GM04504 (cell line): ENCODE measurements at places on chromosomes 1 and 21.
A peak's percentile ranks its signal among the peaks of the same experiment; 100 is the strongest.

DNA sequence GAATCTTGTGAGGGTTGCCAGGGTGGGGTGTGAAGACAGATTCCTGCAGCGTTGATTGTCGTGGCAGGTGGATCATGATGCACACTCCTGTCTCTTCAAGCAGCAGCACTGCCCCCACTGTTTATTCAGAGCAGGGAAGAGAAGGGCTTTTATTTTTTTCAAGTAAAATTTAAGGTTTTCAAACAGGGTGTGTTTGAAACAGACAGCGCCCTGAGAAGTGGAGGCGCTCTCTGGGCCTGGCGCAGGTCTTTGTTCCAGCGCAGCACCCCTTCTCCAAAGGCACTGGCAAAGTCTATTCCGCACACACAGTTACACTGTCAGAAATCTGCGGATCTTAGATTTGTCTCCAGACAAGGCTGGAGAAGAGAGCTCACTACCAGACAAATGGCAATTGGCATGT, 7.0 kb downstream of the C1orf53 start:
- DNase-seq: no peak

DNA sequence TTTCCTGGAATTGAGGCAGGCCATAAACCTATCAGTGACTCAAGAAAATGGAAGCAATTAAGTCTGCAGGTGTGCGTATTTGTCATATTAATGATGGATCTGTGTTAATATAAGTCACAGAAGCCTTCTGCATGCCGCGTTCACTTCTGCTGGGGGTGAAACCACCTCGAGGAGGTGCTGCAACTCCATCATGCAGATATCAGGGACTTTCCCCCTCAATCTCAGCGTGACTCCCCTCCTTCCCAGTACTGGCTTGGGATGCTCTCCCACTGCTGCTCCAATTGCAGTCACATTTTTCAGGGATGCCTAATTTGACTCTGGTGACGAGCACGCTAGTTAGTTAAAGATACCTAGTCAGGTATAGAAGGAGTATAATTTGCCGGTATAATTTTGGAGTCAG, 87.5 kb downstream of the ASTN1 start:
- DNase-seq: no peak

GRCh38 chr1:248918131-248918530, 12.1 kb downstream of the PGBD2 start:
- DNase-seq: no peak

GRCh38 chr1:201126463-201126831, 537 bp downstream of the ASCL5 start:
- no peak for DNase-seq

DNA sequence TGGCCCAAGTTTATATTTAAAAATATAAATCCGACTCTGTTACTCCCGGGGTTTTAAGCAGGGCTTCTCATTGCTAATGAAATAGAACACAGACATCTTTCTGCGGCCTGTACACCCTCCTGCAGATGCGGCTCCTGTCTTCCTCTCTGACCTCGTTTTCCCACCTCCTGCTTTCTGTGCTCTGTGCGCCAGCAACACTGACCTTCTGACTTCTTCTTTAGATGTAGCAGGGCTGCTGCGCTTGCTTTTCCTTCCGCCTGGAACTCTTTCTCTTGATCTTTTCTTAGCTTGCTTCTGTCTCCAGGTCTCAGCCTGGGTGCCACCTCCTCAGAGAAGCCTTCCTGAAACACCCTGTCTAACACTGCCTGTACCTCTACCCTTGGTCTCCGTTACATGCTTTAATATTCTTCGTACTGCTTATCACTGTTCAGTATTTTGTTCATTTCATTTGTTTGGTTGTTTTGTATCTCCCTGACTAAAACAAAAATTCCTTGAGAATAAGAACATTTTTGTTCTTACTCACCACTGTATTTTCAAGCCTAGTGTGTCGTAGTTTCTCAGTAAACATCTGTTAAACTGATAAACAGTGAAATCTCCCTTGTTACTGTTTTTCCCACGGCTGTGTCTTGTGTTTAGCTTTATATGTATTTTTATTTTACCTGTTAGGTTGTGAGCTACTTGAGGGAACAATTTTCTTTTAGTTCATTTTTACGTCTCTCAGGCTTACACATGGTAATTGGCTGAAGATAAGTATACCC, 79.0 kb downstream of the ST3GAL3 start:
- DNase-seq: no peak

DNA sequence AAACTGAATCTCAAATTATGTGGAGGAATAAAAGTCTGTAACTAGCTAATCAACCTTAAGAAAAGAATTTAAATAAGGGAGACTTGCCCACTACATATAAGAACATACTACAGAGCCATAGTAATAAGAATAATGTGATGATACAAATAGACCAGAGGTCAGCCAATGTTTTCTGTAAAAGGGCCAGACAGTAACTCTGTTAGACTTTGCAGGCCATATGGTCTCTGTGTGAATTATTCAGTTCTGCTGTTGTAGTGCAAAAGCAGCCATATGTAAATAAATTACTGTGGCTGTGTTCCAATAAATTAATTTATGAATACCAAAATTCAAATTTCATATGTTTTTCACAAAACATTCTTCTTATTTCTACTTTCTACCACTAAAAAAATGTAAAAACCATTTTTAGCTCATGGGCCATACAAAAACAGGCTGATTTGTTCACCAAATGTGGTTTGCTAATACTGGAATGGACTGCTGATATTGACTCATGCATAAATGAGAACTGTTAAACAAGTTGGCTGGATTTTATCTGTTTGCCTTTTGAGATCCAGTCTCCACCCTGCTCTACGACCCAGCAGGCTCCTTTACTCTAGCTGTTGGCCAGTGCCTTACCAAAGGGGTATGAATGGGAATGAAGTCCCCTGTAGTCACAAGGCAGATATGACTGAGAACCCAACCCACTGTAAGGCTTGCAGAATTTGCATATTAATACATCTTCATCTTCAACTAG, 98.2 kb upstream of the ZNHIT6 start:
- no peak for DNase-seq

GRCh38 chr1:31215065-31215570, 24.6 kb downstream of the NKAIN1 start:
- DNase-seq: no peak

DNA sequence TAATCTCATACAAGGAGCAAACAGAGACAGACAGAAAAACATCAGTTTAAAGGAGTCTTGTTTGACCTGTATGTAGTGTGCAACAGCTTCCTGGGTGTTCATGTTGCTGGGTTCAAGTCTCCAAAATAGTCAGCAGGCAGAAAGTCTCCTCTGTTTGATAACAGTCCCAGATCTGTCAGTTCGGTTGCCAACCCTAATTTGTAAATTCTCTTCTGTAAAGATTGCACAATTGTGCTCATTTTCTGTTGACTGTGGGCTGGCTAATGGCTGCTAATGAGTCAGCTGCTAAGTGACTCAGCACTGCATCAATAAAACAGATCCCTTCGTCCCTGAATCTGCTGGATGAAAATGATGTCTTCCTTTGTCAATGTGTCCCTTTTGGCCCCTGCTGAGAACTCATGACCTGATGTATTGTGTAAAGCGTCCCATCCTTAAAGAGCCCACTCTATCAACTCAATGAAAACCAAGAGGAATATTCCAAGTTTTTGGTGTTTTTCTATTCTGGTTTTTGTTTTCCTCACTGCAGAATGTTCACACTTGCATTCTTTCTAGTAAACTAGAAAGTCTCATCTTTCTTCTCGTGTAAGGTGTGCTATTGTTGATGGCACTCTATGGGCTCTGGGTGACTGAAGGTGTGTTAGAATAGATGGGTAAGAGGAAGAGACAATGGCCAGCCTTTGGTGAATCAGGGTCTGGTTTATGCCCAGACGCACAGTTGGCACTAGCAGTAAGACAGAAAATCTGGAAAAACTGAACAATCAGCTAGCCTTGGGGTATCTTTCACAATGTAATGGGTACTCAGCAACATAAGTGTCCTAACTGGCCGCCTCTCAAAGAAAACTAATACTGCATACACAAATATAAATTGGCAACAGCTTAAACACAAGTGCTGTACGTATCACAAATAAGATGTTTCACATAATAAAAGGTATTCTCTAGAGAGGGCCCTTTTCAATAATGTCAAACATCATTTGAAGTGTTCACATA, 75.1 kb upstream of the SIPA1L2 start:
- peak; percentile 72 for DNase-seq

DNA sequence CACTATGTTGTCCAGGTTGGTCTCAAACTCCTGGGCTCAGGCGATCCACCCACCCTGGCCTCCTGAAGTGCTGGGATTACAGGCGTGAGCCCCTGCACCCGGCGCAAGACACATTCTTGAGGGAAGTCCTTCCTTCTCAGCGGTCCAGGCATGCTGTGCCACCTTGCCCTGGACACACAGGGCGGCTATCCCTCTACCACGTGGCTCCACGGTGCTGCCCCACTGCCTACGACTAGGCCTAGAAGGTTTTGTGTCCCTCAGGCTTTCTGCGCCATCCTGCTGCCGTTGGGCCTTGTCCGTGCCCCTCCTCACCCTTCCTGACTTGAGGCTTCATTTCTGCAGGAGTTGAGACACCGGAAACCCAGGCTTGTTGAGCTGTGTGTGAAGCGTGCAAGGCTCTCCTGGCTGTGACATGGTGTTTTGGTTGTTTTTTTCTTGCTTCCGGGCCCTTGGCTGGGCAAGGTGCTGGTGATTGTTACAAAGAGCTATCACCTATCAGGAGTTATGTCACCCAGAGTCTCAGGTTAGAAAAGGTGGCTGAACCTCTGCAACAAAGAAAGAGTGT, 13.9 kb downstream of the C1orf174 start:
- no peak for DNase-seq

DNA sequence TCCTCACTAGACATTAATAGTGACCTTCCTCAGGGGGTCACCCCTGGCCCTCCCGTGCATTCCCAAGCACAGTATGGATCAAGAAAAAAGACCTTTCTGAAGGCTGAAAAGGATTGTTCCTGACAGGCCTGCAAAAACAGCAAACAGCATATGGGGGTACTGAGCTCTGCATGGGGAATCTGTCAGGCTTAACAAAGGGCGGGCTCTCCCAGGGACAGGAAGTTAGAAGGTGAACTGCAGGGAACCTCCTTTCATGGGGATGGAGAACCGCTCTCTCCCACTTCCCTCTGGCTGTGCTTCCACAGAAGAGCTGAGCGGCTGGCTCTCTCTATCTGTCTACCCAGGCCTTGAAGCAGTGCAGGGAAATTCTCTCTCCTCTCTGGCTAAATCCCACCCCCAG, 91.7 kb downstream of the DTL start:
- DNase-seq: no peak

DNA sequence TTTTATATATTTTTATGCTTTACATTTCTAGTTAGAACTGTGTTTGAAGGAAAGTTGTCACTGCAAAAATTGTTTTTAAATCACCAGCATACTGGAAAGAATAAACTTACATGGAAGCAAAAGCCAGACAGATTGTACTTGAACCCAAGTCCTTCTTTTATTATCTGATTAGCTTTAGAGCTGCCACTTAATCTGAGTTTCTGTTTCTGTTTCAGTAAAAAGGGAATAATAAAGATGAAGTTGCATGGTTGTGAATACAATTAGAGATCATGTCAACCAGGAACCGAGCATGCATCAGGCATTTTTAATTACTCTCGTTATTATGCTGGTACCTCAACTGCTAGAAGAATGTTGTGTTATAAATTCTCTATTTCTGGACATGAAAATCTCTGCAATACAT, 76.9 kb upstream of the EXO1 start:
- DNase-seq: no peak

DNA sequence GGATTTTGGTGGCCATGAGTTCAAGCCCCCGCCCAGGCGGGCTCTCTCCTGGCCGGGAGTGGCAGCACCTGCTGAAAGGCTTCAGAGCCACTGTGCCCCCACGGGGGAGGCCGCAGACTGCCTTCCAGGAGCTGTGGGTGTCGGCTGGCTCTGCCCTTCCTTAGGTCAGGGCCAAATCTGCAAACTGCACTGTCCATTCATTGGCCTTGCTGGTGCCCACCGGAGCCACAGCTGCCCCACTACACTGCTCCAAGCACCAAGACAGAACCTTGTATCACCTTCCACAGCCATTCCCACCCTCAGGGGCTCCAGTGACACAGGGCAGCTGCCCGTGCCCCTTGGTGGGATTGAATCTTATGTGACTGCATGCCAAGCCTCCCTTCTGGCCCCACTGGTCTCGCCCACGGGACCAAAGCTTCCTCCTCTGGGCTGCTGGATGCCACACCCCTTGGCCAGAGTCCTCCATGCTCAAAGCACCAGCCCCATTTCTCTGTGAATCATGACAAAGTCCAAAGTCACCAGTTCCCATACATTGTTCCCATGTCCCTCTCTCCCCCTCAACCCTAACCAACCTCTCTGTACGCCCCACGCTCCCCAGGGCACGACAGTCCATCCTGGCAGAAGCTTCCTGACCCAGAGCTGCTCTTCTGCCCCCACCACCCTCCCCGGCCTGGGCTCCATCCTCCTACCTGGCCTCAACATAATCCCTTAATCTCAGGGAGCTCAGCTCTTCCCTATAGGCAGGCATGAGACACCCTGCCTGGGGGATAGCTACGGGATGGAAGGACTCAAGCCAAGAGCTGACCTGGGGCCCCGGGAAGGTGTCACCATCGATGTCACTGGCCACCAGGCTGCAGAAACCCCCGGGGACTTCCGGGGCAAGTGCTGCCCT, 20.9 kb upstream of the GPR153 start:
- no peak for DNase-seq

GRCh38 chr1:172537366-172537765, 4.4 kb downstream of the SUCO start:
- no peak for DNase-seq

GRCh38 chr1:164702216-164702615, 143.2 kb downstream of the PBX1 start:
- DNase-seq: no peak

DNA sequence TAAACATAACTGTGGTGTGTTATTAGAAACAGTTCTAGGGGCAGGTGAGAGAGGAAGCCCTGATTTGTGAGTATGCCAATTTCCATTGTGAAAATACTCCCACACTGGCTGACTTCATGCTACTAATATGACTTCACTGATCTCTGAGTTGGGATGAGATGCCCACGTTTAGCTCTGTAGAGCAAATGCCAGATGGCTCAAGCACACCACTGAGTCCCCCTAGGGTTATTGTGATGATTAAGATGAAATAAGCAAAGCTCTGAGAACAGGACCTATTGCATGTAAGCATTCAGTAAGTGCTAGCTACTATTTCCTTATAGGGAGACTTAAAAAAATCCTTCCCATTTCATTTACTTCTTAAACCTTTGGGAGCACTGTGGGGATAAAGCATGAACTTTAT, 117.6 kb downstream of the CENPF start:
- no peak for DNase-seq

DNA sequence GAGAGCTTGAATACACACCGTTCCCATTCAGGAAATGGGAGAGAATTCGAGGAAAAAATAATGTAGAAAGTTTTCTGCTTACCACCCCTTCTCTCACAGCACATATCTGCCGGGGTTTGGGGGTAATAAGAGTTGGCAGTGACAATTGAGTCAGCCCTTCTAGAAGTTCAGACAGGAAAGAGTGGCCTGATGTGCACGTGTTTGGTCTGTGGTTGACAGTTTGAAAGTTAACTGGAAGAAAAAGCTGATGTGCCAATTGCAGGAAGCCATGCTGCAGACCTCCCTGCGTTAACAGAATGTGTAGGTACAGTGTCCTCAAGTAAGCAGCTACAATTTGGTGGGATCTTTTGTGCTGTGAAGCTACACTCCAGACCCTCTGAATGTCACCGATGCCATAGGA, 50.9 kb downstream of the DHX9 start:
- DNase-seq: no peak

GRCh38 chr1:65319754-65320153, 10.4 kb downstream of the DNAJC6 start:
- no peak for DNase-seq
